ENCODE measurements at places on chromosomes 1 and 21.

DNA sequence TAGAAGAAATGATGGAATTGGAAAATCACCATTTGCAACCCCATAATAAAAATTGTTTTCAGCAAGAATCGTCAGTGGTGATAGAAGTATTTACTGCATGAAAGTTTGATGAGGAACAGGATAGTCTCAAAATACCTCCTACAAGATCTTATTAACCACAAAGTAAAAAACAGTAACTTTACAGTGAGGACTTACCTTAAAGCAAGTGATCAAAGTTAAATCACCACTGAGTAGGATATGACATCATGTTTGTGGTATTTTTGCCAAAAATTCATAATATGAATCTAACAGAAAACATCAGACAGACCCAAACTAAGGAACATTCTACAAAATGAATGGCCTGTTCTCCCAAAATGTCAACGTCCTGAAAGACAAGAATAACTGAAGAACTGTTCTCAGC is 19.9 kb downstream of the ALDH9A1 start:
- no peak for DNase-seq

DNA sequence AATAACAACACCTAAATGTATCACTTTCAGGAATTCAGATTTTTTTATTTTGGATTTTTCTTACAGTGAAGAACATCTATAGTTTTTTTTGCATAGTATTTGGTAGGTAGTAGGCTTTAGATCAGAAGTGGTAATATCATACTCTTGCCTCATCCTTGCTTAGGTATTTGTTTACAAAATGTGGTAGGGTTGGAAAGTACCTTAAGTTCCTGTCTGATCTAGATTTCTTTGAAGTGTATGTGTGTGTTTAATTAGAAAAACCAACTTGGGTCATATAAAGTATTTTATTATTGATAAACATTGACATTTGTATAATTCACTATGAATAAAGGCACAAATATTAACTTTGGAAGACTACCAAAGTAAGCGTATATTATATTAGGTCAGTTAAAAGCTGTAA is 85.3 kb upstream of the GPR88 start:
- DNase-seq: no peak

DNA sequence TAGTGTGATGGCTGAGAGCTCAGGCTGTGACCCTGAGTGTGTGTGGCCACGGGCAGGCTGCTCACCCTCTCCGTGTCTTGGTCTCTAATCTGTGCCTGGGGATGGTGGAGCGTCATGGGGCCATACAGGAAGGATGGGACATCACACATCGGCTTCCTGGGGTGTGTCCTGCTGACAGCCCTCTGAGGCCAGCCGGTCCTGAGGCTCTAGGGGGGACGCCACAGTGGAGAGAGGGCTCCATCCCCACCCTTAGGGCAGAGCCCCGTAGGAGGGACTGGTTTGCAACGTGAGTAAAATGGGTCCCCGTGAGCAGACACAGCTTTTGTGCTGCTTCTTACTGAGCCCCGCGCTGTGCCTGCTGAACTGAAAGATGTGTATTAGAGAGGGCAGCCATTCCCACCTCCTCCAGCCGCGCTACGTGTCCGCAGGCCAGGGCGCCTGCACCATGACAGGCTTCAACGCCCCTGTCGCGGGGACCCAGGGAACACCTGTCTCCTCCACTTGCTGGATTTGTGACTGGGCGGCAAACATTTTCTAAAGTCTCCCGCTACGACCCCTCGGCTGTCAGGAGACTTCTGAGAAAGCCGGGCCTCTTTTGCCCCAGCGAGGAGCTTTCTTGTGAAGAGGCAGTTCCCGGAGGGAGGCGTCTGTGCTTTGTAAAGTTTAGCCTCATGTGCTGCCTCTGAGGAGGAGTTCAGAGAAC is 8.1 kb downstream of the COL18A1 start:
- DNase-seq: no peak

DNA sequence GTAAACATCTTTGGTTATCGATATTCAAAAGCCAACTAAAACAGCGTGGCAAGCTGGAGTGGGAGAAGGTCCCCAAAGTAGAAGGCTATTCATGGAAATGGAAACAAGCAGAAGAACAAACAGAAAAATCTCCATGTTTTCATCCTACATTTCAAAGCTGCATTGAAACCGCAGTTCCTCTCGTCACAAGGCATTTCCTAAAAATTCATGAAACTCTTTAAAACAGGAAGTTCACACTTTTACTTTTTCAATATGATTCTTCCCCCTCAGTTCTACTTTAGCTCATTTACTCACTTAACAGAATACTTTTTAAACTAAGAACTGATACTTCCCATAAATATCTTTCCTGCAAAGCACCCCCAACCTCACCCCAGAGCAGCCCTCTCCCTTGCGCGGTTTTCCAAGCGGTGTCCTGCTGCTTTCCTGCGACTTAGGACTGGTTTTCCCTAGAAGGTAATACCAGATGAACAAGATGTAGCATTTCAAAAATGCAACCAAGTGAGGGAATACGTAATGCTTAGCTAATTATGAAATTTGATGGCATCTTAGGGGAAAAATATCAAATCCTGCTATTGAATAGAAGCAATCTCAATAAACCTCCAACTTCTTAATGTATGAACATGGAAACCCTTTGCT is 228.3 kb upstream of the PKN2 start:
- DNase-seq: no peak

- no peak for DNase-seq
Measured at GRCh38 chr1:173038875-173039554, 11.7 kb downstream of the TNFSF18 start.

GRCh38 chr21:38842079-38842478 is 36.4 kb downstream of the ETS2 start:
- DNase-seq: no peak

GRCh38 chr21:43872531-43873197 is 7.6 kb downstream of the AGPAT3 start:
- no peak for DNase-seq

- peak; percentile 31 for DNase-seq
Measured at GRCh38 chr1:230910755-230911117, 42.4 kb upstream of the C1orf198 start.

- no peak for DNase-seq
Measured at GRCh38 chr1:29716306-29716705, 480.0 kb downstream of the PTPRU start.

GRCh38 chr21:35469498-35469897 is 420.4 kb upstream of the RUNX1 start:
- DNase-seq: peak; percentile 76

DNA sequence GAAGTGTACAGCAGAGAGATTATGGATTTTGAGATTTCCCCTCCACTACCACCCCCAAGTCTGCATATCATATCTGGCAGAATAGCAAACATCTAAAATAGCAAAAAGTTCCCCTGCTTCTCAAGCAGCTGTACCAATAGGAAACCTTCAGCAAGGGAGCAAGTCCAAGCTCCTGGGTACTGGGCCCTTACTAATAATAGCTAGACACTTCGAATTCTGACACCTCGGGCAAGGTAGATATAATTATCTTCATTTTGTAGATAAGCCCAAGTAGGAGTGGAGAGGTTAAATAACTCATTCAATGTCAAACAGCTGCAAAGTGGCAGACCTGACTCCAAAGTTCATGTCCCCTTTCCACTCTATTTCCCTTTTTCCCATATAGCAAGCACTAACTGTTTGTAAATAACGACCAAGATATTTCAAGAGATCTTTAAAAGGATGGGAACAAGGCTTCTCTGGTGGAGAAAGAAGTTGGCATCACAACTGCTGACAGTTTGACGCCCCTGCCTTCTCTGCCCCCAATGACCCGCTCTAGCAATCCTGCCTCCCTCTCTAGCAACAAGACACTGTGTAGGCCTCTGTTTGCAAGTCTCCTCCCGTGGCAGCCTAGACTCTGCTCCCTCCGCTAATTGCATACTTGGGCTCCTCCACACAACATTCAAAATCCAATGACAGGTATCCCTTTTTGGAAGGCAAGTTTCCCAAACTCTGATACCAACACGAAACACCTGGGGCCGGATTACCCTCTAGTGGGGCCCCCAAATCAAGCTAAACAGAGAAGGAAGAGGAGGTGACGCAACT is 18.7 kb upstream of the ADAR start:
- DNase-seq: no peak

- no peak for DNase-seq
Measured at GRCh38 chr1:85444381-85444780, 20.6 kb downstream of the DDAH1 start.

GRCh38 chr1:29177022-29177705 is 4.5 kb downstream of the SRSF4 start:
- no peak for DNase-seq

- no peak for DNase-seq
Measured at GRCh38 chr1:198015309-198015708, 98.1 kb downstream of the LHX9 start.

- DNase-seq: no peak
Measured at GRCh38 chr1:169120066-169120465, 13.6 kb downstream of the ATP1B1 start.

- no peak for DNase-seq
Measured at GRCh38 chr1:217027403-217028080, 304.3 kb upstream of the ESRRG start.

DNA sequence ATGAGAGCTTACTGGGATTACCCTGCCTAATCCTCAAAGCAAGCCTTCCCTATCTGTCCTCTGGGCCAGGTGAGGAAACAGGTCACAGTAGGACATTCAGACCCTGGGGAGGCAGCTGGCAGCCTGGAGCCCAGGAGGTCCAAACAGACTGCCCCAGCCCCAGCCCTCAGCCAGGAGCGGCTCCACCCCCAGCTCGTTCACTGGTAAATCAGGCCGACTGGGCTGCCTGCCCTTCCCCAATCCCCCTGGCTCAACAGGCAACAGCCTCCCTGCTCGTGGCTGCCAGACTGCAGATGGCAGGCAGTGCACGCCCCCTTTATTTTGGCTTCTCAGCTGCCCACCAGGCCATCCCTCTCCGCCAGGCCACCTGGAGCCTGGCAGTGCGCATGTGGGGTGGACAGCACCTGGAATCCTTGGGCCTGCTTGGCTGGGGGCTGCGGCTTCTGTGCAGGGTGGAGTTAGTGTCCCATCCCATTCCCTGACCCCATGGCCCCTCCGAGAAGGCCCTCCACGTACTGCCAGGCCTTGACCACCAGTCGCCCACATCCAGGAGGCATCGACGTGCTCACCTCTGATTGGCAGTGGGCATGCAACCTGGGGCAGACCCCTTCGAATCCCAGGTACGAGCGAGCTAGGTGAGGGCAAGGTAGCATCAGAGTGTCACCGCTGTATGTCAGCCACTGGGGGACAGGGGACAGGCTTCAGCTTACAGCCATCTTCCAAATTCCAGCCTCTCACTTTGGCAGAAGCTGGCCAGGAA is 11.2 kb upstream of the ZNF670 start:
- no peak for DNase-seq

- no peak for DNase-seq
Measured at GRCh38 chr1:68819190-68819829, 322.4 kb upstream of the DEPDC1 start.

DNA sequence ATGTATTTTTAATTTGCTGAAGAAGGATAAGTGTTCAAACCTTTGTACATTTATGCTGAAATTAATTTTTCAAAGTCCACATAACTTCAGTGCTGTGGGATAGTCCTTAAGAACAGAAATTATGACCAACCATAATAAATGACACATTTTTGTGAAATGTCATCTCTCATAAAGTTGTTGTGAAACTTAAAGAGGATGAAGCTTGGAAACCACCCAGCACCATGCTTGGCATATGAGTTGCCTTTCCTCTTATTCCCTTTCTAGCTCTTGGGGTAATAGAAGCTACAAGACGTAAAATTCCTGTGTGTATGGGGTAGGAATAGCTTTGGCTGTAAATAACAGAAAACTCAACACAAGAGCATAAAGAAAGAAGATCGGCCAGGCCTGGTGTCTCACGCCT is 18.9 kb upstream of the USP24 start:
- DNase-seq: peak; percentile 83

GRCh38 chr1:94004924-94005323 is 95.7 kb upstream of the GCLM start:
- no peak for DNase-seq

DNA sequence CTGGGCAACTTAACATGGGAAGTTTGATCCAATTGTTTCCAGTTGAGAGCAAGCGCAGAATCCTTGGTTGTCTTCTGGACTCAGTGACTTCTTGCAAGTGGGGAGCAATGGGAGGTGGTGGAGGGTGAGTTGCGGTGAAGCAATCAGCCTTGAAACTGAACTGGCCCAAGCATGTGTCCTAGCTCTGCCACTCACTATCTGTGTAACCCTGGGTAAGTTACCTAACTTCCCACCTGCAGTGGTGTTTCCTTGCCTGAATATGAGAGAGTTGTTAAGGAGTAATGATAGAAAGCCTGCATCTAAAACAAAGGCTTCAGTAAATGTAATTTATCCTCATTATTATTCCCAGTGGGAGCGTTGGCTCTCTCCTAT is 132.5 kb upstream of the NFIA start:
- no peak for DNase-seq

DNA sequence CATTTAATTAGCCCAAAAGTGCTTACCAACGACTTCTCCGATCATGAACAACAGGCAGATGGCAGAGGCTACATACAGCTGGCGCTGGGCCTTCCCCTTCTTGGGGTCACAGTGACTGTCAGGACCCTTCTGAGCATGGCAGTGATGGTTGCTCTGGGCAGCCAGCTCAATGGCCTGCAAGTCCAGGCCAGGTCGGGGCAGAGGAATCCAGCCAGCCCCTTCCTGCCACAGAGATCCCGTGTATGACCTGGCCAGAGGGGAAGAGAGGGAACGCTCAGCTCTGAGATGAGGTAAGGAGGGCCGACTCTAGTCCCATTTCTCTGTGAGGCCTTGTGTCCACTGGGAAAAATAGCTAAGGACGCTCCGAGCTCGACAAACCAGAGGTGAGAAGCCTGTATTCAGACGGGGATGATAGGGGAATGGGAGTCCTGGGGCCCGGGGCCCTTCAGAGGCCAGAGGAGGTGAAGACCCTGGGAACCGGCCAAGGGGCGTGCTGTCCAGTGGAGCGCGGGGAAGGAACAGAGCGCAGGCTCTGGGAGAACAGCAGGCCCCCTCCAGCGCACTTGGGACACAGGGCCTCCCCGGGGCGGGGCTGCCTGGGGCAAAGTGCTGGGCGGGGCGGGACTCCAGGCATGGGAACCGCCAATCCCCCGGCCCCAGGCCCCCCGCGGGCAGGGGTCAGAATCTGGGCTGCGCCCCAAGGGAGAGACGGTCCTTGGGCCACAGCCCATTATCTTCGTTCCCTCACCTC is 772 bp downstream of the SLC30A2 start:
- no peak for DNase-seq

GRCh38 chr1:200362421-200362820 is 47.4 kb downstream of the ZNF281 start:
- no peak for DNase-seq

- DNase-seq: no peak
Measured at GRCh38 chr1:147719029-147719698, 41.2 kb downstream of the GJA5 start.

- peak; percentile 78 for DNase-seq
Measured at GRCh38 chr21:36141513-36141925, 6.6 kb downstream of the CBR3 start.

All from fibroblast of skin of right quadriceps (primary cell).